Foreskin melanocyte (primary cell): ENCODE measurements at places on chromosomes 2 and 18.

- no peak for DNase-seq
These were observed 31.7 kb downstream of the L3MBTL4 start for GRCh38 chr18:6382963-6383362.

DNA sequence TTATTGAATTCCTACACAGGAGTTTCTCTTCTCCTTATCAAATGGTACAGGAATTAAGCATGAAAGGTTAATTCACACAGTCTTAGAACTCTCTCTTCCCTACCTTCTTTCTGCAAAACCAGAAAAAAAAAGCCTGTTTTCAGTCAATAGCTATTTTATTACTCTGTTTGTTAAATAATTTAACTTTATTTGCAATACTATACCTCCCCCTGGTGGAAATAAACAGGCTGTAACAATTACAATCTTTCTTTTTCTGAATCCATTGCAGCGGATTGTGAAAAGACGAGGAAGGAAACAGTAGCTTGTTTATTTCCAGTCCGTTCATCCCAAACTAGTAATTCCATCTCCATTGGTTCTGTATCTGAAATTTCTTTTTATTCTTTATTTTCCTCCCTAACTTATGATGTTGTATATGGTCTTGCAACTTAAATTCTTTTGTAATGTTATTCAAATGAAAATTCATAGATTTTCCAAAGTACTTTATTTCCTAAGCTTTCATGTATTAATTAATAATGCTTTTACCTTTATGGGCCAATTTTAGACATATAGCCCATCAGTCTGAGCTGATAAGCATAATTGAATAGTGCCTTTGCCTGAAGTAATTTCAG lies 165.2 kb downstream of the SH3BP4 start:
- peak; percentile 52 for DNase-seq

DNA sequence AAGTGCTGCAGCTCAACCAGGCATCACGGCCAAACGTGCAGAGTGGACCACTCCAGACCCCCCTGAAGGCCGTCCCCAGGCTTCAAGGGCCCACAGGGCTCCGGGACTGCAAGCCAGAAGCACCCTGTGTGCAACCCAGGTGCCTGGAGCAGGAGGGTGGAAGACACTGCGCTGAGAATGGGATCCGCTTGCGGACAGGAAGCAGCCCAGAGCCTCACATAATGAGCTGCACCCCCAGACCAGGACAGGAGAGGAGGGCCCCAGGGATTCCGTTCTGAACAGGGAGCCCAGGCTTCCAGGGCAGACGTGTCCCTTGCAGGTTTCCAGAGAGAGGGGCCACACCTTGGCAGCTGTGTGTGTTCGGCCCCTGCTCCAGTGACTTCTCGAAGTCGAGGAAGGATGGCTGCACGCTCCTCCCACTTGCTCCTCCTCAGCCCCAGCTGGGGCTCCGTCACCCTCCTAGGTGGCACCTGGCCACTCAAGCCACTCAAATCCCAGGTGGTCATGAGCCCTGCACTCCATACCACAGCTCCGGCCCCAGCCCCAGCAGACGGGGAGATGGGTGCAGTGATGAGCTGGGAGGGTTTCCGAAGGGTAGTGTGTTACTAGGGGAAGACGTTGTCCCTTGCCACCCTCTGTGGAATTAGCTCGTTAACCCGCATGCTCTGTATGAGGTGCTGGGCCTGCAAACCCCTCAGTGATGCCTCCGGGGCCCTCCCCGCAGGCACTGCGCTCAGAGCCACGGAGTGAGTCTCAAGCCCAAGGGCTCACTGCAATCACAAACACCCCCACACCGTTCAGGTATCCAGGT lies 79.2 kb downstream of the NDUFA10 start:
- no peak for DNase-seq

DNA sequence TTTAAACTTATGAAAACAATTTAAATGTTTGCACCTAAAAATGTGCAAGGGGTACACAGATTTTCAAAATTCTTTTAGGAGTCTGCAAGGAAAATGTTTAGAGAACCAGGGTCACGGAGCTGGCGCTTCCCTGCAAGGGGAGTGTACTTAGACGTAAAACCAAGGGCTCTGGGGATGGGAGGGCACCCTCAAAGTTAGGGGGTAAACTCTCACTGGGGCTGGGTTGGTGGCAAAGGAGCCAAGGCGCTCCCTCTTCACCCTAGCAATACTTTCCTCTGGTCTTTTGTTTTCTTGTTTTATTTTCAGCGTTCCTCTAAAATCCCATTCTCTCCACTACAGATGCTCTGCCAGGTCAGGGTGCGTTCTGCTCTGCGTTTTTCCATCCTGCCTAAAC lies 20.0 kb downstream of the TMEM247 start:
- DNase-seq: no peak

GRCh38 chr2:220887876-220888275 lies 684.2 kb downstream of the EPHA4 start:
- no peak for DNase-seq

GRCh38 chr18:22378672-22379282 lies 38.9 kb downstream of the CTAGE1 start:
- peak; percentile 3 for DNase-seq

DNA sequence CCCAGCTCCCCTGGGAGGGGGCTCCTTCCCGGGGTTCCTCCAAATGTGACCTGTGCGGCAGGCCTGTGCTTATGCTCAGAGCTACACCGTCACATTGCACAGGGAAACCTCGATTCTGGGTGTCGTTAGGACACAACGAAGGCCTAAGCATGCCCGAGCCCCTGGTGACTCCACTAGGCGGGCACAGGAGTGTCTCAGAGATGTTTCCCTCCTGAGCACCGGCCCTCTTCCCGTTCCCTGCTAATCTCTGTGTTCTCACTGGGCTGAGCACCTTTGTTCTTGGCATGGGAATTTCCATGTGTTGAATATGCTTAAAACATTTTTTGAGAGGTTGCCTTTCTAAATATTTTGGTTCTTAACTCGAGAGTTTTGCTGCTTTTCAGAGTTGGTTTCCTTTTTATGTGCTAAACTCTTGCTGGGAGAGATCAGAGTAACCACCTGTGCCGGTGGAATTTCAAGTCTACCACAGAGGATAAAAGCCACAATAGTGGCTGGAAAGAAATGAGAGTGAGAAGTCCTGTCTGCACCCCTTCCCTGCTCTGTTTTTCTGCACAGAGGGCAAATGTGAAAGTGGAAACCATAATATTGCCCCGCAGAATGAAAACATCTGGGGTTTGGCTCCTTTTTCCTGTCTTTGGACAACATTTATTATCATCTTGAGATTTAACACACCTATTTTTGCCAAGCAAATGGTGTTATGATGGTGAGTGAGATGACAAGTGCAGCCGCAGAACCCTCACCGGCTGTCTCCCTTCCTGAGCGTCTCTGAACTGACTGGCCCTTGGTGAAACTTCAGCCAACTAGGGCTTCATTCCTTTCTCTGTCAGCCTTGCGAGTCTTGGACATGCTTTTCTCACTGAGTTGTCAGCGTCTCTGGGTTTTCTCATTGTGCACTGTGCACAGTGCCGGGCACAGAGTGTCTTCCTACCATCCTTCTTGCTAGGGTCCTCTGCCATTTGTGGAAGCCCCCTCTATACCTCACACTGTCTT lies 154.1 kb downstream of the VAPA start:
- DNase-seq: no peak

- no peak for DNase-seq
These were observed 55.5 kb downstream of the PRKCE start for GRCh38 chr2:45707006-45707405.

DNA sequence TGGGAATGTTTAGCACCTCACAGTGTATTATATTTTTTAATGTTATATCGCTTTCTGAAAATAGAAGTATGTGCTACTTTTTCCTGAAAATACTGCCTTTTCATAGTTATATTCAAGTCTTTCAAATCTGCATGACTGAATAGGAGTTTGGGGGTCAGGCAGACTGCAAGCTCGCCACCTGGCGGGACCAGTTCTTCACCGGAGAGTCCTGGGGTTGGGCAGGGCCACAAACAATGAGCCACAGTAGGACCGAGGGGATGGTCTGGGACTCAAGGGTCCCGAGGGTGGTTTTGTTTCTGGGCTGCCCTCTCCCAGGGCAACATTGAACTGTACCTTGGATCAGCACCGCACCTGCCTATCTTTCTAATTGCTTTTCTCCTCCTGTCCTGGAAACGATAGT lies 70.6 kb downstream of the VWA3B start:
- DNase-seq: no peak

GRCh38 chr18:9092665-9093064 lies 9.8 kb upstream of the NDUFV2 start:
- peak; percentile 71 for DNase-seq

DNA sequence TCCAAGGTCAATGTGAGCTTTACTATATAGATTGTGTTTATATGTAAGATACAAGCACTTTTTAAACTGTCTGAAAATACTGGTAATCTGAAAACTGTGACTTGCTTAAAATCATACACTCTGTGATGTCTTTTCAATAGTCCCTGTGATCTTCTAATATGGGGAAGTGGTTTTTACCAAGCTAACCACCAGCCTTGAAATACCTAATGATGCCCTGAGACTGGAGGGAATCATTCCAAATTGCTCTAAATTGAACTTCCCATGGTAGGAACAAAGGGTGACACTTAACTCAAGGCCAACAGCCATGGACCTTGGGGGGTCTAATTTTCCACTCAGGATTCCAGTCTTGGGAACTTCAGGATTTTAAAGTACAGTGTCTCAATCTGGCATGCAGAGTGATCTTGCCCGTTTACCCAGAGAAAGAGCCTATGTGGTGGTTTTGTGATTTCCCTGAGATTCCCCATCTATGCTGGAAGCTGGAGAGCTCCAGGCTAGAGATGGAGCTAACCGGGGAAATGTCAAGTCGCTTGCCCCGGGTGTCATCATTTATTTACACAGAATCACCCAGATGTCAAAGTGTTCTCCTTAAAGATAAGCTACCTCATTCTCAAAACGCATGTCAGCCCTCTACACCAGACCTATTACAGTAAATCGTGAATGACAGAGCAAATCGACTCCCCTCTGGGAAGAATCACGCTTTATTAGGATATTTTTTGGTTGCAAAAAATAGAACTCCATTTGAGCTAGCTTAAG lies 198.5 kb downstream of the SP3 start:
- no peak for DNase-seq

- DNase-seq: no peak
These were observed 34.1 kb downstream of the EEF1B2 start for GRCh38 chr2:206193671-206194357.

- DNase-seq: no peak
These were observed 559.7 kb downstream of the BCL11A start for GRCh38 chr2:59993726-59994125.

DNA sequence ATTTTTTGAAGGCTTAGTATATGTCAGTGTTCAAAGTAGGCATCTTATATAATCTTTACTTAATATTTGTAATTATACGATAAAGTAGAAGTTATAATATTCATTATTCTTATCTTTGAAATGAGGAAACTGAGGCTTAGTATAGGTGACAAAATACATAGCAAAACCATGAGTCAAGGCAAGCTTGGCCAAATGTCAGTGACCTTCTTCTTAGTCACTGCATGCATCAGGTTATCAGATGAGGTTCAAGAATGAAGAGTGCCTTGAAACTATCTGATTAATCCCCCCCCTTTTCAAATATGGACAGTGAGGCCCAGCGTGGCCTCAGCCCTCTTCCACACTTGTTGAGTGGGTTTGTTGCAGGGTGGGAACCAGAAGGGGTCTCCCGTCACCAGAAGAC lies 59.3 kb downstream of the PMAIP1 start:
- DNase-seq: no peak

GRCh38 chr2:50157279-50157678 lies 874.7 kb downstream of the NRXN1 start:
- no peak for DNase-seq

GRCh38 chr18:44386401-44386800 lies 294.3 kb upstream of the SETBP1 start:
- no peak for DNase-seq

DNA sequence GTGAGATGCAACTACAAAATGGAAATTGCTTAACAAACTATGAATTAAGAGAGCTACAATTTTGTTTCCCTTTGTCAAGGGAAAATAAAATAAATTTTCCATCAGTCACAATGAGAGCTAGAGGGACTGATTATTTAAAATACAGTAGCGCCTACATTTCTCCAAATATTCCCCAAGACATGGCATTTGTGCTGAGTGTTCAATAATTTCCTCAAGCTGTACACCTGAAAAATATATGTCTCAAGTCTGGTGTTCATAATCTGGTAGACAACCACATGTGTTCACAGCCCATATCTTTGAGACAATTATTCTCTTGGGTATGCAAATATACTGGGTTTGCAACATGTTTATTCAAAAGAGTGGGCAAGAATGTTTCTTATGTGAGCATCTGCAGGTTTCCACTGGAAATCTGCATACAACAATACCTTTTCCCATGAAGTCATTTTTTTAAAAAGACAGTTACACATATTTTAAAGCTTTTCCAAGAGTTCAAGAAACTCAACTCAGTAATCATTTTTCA lies 240.1 kb upstream of the VRK2 start:
- no peak for DNase-seq

GRCh38 chr2:71706121-71706520 lies 252.8 kb downstream of the DYSF start:
- DNase-seq: no peak

- no peak for DNase-seq
These were observed 61.1 kb upstream of the RAB12 start for GRCh38 chr18:8548186-8548585.

- no peak for DNase-seq
These were observed 200.6 kb downstream of the WDR7 start for GRCh38 chr18:56851774-56852173.

DNA sequence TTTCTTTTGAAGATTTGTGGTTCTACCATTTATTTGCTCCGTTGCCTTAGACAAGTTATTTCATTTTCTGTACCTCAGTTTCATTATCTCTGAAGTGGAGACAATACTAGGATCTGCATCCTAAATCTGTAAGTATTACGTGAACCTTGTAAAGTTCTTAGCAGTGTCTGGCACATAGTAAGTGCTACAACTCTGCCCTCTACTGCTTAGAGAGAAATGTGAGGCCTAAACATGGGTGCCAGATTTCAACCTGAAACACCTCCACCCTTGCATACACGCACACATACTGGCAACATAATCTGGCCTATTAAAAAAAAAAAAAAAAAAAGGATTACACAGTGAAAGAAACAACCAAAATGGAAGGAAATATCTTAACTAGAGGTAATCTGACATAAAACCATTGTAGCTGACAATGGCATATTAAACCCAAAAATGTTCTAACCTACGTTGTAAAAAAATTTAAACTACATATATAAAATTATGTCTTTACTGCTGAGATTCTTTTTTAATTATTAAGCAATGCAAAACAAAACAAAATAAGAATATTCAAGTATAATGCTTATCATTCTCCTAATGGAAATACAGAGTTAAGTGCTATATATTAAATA lies 132.6 kb downstream of the MAP2 start:
- no peak for DNase-seq

DNA sequence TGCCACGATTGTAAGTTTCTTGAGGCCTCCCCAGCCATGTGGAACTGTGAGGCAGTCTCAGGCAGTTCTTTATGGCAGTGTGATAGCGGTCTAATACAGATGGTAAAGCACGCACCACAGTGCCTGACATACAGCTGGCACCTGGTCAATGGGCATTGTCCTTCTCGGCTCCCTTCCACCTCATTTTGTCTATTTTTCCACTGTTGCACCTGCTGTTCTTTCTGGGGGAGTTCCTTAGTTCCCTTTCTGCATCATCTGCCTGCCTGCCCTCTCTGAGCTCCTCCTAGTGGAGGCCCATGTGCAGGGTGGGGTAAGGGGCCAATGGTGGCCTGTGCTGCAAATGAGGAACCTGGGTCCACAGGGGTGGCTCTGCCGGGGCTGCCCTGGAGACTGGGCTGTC lies 157.6 kb downstream of the LPIN1 start:
- no peak for DNase-seq

- DNase-seq: no peak
These were observed 786 bp downstream of the TAF1B start for GRCh38 chr2:9844036-9844483.
